ENCODE measurements at places on chromosomes 7 and 10.

GRCh38 chr7:133873631-133874030 lies 253.5 kb upstream of the LRGUK start:
- DNase-seq: no peak

- no peak for DNase-seq
These were observed 237.9 kb downstream of the MGMT start for GRCh38 chr10:129704786-129705525.

DNA sequence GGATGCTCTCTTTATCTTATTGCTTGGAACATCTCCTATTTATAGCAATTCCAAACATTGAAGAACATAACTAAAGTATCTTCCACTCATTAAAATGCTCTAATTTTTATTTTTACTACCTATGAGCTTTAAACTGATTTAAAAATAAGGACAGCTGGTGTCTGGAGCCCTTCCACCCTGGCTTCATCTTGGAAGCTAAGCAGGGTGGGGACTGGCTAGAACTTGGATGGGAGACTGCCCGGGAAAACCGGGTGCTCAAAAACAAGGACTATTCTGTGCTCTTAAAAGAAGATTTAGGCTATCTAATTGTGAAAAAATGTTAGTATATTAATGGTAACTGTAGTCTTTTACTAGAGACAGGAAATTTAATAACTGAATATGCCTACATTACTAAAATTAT lies 69.2 kb downstream of the ARMC3 start:
- no peak for DNase-seq

DNA sequence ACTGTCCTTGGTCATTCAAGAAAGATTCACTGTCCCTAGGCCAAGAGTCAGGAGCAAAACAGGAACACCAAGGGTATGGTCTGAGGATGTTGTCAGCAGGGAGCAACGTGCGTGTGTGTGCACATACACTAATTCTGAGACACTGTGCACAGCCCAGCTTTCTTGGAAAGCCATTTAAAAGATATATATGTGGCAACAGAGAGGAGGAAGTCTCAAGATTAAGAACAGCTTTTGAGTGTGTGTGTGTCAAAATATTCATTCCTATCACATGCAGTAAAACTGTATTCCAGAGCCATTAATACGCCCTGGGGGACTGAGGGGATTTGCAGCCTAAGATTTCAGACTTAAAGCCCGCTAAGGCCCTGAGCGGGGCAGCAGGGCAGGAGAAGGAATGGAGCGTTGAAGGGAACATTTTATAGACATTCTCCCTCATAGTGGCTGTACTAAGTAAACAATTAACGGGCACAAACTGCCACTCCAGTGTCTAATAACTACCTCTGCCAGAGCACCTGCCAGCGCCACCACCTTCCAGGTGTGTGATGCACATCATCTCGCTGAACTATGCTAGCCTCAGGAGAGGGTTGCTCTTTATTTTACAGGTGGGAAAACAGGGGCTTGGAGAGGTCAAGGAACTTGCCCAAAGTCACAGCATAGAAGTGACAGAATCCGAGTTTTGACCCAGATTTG lies 2.0 kb downstream of the NOD1 start:
- peak; percentile 90 for DNase-seq

GRCh38 chr10:14674376-14675050 lies 100.2 kb downstream of the FAM107B start:
- no peak for DNase-seq

DNA sequence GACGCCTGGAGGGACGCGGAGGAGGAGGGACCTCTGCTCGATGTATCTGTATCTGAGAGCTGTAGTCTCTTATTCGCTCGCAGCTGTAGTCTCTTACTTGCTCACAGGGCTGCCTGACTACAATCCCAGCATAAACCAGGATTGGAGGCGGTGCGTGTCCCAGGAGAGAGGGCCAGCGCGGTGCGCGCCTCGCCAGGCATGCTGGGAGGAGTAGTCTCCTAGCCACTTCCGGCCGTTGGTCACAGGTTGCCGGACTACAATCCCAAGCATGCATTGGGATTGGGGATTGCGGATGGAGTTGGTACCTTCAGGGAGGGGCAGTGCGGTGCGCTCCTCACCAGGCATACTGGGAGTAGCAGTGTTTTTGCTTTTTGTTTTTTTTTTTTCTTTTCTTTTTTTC lies 421.7 kb upstream of the NUPR2 start:
- DNase-seq: no peak

DNA sequence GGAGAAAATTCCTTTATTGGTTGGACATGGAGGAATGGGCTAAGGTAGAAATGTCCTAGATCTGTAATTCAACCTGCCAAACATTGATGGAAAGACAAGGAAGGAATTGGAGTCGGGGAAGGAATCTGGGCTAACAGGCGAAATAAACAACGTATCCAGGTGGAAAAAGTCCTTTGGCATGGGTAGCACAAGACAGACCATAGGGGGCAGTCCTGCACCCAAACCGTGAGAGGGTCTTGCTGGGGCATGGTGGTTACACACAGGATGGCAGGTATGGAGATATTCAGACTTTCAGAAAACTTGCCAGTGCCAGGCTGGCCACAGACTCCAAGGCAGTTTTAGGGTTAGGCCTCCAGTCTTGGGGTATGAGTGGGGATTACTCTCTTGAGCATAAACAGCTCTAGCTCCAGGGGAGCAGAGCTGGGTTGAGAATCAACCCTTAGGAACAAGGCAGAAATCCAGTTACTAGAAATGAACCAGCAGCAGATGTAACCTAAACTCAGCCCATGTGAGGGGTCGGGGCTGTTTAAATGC lies 188.6 kb upstream of the GDF10 start:
- no peak for DNase-seq

All from DMS153 (cell line).